AG04450 (cell line): ENCODE measurements at places on chromosomes 3 and 15. TPM values are rescaled to one million over a fixed set of nuclear protein-coding genes. Genes with fewer than 3 reads are reported as not detected.

The IMPG2 gene
- polyA plus RNA-seq = 0.17 and 0.19 TPM in 2 replicates

DNA sequence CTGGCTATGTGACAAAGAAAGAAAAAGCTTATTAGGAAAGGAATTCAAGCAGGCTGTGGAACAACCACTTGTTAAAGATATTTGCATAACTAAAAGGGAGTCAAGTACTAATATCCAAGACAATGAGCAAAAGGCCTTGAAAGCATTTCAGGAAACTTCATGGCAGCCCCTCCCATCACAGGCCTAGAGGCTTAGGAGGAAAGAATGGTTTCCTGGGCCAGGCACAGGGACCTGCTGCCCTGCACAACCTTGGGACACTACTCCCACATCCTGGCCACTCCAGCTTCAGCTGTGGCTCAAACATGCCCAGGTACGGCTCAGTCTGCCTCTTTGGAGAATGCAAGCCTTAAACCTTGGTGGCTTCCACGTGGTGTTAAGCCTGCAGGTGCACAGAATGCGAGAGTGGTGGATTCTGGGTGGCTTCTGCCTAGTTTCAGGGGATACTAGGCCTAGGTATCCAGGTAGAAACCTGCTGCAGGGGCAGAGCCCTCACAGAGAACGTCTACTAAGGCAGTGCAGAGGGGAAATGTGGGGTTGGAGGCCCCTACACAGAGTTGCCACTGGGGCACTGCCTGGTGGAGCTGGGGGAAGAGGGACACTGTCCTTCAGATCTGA lies 121.6 kb downstream of the OPA1 start:
- no peak for DNase-seq

The LYZL4 gene
- not detected in 2 replicates for polyA plus RNA-seq

The GNAT1 gene
- not detected in 2 replicates for polyA plus RNA-seq

The GOLGA6D gene
- not detected in 2 replicates for polyA plus RNA-seq

DNA sequence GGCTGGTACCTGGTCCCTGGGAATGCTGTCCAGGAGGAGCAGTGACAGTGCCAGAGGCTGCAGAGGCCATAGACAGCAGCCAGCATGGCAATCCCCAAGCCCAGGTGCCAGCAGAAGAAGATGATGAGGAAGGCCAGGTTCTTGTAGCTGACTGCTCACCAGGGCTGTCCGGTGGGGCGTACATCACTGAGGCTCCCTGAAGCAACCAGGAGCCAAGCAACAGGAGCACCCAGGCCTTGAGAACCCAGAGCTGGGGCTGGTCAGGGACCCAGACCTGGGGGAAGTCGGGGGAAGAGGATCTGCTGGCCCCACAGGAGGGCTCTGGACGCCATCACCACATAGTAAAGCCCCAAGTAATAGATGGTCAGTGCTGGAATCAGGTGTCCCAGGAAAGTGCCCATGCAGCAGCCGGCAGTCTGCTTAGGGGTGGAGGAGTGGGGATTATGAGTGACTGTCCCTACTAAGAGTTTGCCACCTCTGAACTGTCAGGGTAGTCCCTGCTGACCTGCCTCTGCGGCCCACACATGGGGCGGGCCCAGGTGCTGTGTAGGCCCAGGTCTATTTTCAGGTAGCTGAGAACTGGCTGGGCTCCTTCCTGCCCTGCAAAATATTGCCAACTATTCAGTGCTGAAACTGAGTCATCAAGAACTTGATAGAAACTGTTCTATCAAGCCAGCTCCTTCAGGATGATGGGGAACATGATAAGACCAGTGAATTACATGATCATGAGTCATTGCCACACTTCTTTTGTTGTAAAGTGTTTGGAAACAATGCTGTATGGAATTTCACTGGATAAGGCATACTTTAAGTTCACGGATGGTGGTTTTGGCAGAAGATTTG lies 68.7 kb downstream of the CHRD start:
- peak; percentile 39 for DNase-seq

GRCh38 chr3:179589143-179589542 lies 15.3 kb downstream of the MRPL47 start:
- DNase-seq = no peak

DNA sequence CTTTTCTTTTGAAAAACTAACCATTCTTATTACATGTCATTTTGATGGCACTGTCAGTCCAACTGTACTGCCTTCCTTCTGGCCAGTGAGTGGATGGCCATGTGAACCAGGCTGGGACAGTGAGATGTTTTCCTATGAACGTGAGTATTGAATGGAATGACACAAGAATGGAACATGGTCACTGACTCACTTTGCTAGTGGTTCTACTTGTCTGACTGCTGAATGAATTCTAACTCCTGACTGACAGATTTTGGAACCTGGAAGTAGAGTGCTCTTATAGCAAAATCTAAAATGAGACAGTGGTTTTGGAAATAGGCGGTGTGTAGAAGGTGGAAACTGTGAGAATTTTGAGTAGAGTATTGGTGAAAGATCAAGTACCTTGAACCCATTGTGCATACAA lies 606.9 kb upstream of the KCNMB2 start:
- DNase-seq = no peak

The KY gene
- 0.04 and 0.09 TPM in 2 replicates for polyA plus RNA-seq

DNA sequence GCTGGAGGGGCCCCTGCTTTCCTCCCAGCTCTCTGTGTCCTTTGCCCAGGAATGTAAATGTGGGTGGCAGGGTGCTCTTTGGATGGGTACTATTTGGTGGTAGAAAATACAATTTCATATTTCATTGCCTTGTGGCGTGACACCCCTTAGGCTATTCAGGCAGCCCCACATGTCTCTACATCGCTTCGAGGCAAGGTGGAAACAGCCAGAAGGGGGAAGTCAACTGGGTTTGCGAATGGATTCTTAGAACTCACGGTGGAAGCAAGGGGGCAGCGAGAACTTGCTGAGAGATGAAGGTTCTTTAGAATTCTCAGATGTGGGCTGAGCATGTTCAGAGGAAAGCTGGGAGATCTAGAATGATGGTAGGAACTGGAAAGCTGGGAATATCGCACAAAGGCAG lies 25.3 kb downstream of the PLA2G4D start:
- DNase-seq = no peak
